A549 treated with RU486 at 1 μM for 4 hours (cell line): ENCODE measurements at places on chromosomes 12 and 14. TPM values are rescaled to one million over a fixed set of nuclear protein-coding genes. Genes with fewer than 3 reads are reported as not detected.

KRT72 gene
- total RNA-seq, result not detected in 5 replicates

EML1 gene
- total RNA-seq, result 34.2 to 43.3 TPM (median 40.6 TPM) in 5 replicates

DGLUCY gene
- 14.0 to 17.2 TPM (median 16.3 TPM) in 5 replicates for total RNA-seq

ETFBKMT gene
- 0.64 to 1.2 TPM (median 0.87 TPM) in 5 replicates for total RNA-seq

SLC4A8 gene
- total RNA-seq, result 1.0 to 1.6 TPM (median 1.3 TPM) in 5 replicates

TESPA1 gene
- total RNA-seq, result not detected in 5 replicates

LPAR5 gene
- 0.30 to 0.91 TPM (median 0.50 TPM) in 5 replicates for total RNA-seq

ANG gene
- 8.3 to 12.0 TPM (median 11.4 TPM) in 5 replicates for total RNA-seq

TMEM132C gene
- total RNA-seq, result not detected in 5 replicates

KRT71 gene
- not detected in 5 replicates for total RNA-seq

VDR gene
- 2.8 to 3.6 TPM (median 3.0 TPM) in 5 replicates for total RNA-seq

B4GALNT1 gene
- 29.9 to 52.0 TPM (median 44.1 TPM) in 5 replicates for total RNA-seq

DIABLO gene
- 69.3 to 78.3 TPM (median 74.1 TPM) in 5 replicates for total RNA-seq

PTPRQ gene
- total RNA-seq, result 0.01 to 0.02 TPM (median 0.02 TPM) in 3 of 5 replicates, not detected in the others

SYCP3 gene
- total RNA-seq, result 0.13 TPM in 1 of 5 replicates, not detected in the others

MEG3 gene
- 44.1 to 69.8 TPM (median 51.9 TPM) in 5 replicates for total RNA-seq

MIP gene
- total RNA-seq, result not detected in 5 replicates

CCDC177 gene
- total RNA-seq, result not detected in 5 replicates

SLC17A8 gene
- total RNA-seq, result 0.02 TPM in 1 of 5 replicates, not detected in the others

ANKRD33 gene
- 0.14 to 0.24 TPM in 2 of 5 replicates, not detected in the others for total RNA-seq

MORN3 gene
- 0.27 to 0.56 TPM (median 0.30 TPM) in 5 replicates for total RNA-seq

ORMDL2 gene
- 73.6 to 116 TPM (median 95.7 TPM) in 5 replicates for total RNA-seq

GALNT16 gene
- 2.2 to 4.3 TPM (median 3.8 TPM) in 5 replicates for total RNA-seq

SLC2A14 gene
- 0.07 TPM in 1 of 5 replicates, not detected in the others for total RNA-seq

MANSC4 gene
- total RNA-seq, result not detected in 5 replicates

IRAK4 gene
- 2.8 to 4.8 TPM (median 4.2 TPM) in 5 replicates for total RNA-seq

ANO2 gene
- total RNA-seq, result 0.05 TPM in 1 of 5 replicates, not detected in the others

LTBR gene
- 154 to 212 TPM (median 188 TPM) in 5 replicates for total RNA-seq

GDF3 gene
- total RNA-seq, result not detected in 5 replicates

XRCC3 gene
- 29.6 to 32.8 TPM (median 31.6 TPM) in 5 replicates for total RNA-seq

LGALS3 gene
- 150 to 195 TPM (median 179 TPM) in 5 replicates for total RNA-seq

HOXC13 gene
- total RNA-seq, result 7.7 to 14.1 TPM (median 9.8 TPM) in 5 replicates

OAS2 gene
- 0.15 to 0.77 TPM (median 0.16 TPM) in 5 replicates for total RNA-seq

APOLD1 gene
- 0.25 to 0.74 TPM (median 0.50 TPM) in 5 replicates for total RNA-seq

CD4 gene
- total RNA-seq, result not detected in 5 replicates

TAS2R13 gene
- total RNA-seq, result not detected in 5 replicates

ARHGAP9 gene
- total RNA-seq, result 0.22 to 0.68 TPM (median 0.35 TPM) in 5 replicates

CMAS gene
- total RNA-seq, result 29.9 to 50.3 TPM (median 45.0 TPM) in 5 replicates

FAM90A1 gene
- 0.07 to 0.08 TPM (median 0.08 TPM) in 3 of 5 replicates, not detected in the others for total RNA-seq

ART4 gene
- 0.16 TPM in 1 of 5 replicates, not detected in the others for total RNA-seq

TMEM179 gene
- total RNA-seq, result 0.16 to 0.46 TPM (median 0.35 TPM) in 5 replicates

LBHD2 gene
- 0.14 TPM in 1 of 5 replicates, not detected in the others for total RNA-seq

KRT8 gene
- total RNA-seq, result 2,919 to 3,631 TPM (median 3,474 TPM) in 5 replicates

PTCSC3 gene
- total RNA-seq, result not detected in 5 replicates
